Left renal cortex interstitium (tissue), 4 donors: ENCODE measurements at places on chromosomes 11 and 22. TPM values are rescaled to one million over a fixed set of nuclear protein-coding genes. Genes with fewer than 3 reads are reported as not detected.

- no peak for DNase-seq
Measured at GRCh38 chr22:26835023-26835422, 177.6 kb downstream of the MIAT start.

DNA sequence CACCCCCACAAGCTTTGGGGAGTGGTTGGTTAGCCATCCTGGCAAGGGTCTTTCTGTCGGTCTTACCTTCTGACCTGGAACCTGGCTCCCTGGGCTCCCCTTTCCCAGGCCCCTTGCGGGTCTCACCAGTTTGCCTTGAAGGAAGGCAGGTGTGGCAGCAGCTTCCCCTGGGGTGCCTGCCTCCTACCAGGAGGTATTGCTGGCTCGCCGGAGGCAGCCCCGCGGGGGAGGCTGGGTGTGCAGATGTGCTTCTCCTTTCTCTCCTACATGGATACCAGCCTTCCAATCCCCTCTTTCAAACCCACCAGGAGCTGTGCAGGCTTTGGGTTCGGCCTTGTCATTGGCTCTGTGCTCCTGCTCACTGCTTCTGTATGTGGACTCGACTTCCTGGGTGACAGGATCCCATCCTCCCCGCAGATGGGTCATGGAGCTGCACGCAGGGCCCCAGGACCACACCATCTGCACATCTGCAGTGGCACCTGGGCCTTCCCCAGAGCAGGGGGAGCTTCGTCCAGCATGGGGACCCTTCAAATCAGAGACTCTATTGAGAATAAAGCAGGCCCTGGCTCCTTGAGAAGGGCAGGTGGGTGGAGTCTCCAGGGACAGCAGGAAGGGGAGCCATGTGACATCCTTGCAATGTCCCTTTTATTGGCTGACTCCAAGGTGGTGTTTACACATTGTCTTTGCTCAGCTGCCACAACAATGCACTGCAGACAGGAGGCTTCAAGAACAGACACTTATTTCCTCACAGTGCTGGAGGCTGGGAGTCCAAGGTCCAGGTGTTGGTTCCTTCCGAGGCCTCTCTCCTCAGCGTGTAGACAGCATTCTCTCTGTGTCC is 592.0 kb downstream of the BRD1 start:
- DNase-seq, result no peak

The NPAS4 gene
- polyA plus RNA-seq, result 0.06 TPM

DNA sequence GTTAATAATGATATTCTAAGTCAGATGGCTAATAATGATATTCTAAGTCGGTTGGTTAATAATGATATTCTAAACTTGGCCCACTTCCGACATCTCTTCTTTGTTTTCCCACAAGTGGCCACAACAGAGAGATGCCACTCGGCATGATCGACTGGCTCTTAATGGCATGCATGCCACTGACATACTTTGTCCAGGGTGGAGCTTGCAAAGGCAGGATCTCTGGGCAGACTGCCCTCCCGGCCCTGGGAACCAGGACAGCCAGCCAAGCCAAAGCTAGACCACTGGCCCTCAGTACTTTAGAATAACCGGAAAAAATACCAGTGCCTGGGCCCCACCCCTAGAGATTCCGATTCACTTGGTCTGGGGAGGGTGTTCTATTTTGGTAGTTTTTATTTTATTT is 78.1 kb downstream of the KIAA1671 start:
- DNase-seq, result no peak

- no peak for DNase-seq
Measured at GRCh38 chr11:62593434-62594044, 2.2 kb upstream of the TUT1 start.

DNA sequence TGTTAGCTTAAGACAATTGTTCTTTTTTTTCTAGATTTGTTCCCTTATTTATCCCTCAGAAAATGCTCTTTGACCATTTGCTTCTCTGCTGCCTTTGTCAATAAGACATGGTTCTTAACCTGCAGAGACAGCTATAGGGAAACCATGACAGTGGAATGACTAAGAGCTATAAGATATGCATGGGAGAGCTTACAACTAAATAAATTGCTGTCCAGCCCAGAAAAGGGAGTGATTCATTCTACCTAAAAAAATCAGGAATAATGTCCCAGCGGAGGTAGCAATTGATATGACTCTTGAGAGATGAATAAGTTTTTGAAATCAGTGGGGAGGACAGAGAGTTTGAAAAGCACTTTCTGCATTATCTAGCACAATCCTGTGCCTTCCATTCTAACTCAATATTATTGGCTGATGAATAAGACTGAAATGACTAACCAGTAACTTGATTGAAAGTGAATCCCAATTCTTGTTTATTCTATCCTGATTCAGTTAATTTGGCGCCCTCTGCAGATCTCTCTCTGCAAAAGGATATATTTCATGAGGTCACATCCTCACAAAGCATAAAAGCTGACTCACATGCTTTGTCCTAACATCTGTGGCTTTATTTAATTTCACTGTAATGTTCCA is 680.5 kb upstream of the API5 start:
- no peak for DNase-seq

GRCh38 chr11:42410251-42410955 is 901.4 kb upstream of the API5 start:
- DNase-seq, result no peak

- peak; percentile 35 for DNase-seq
Measured at GRCh38 chr11:113730887-113731726, 25.0 kb upstream of the TMPRSS5 start.

DNA sequence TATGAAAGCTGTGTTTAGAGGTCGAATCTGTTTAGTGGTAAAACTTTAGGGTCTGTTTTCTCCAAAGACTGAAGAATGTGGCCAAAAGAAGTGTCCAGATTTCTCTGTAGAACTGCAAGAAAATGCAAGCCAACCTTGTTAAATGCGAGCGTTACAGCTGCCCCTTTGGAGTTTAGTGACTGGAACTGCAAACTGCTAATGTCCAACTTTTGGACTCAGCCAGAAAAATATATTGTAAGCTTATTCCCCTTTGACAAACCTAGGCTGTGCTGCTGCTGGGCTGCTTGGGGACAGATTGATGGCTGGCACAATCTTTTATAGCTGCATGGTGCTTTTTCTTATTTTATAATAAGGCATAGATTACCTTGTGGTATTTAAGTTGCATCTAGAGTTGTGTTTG is 3.9 kb downstream of the TEAD1 start:
- no peak for DNase-seq

- DNase-seq, result no peak
Measured at GRCh38 chr22:48635816-48636215, 1191.9 kb downstream of the BRD1 start.

GRCh38 chr11:56950510-56950909 is 38.2 kb upstream of the OR5AK2 start:
- DNase-seq, result no peak

DNA sequence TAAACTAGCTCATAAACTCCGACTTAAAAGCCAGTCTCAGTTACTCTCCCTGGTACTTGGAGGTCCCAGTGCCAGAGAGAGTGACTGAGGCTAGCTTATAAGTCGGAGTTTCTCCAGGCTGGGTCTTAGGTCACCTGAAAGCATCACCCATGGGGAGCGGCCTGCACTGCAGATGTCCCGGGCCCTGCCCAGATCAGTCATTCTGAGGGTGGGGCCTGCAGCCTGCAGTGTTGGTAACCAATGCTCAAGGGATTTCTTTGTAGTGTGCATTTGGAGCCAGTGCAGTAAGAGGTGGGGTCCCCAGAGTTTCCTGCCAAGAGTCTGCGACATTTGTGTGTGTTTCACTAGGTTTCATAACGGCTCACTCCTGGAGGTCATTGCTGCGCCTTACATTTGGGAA is 14.8 kb downstream of the TAB1 start:
- DNase-seq, result no peak

The RPL27A gene
- polyA plus RNA-seq, result 1,860 TPM

The IGLL1 gene
- 0.51 TPM for polyA plus RNA-seq

DNA sequence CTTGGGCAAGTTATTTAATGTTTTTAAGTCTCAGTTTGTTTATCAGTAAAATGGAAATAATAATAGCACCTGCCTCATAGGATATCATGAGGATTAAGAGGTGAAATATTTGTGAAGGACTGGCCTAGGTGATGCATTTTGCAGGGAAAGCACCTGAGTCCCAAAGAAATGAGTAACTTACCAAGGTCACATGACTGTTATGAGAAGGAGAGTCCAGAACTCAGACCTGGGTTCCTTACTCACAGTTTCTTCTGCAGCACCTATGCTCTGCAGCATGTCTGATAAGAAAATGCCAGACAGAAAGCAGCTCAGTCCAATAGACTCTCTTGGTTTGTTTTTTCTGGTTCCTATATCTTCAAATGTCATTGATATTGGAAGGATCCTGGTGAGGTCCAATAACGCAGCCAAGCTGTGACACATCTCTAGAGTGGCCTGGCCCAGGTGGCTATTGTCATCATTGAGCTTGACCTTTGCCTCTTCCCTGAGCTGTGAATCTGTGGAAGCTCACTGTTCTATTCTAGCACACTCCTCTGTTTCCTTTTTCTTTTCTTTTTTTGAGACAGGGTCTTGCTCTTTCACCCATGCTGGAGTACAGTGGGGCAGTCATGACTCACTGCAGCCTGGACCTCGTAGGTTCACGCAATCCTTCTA is 174.7 kb upstream of the NAV2 start:
- no peak for DNase-seq

The SYT8 gene
- 0.22 TPM for polyA plus RNA-seq

The MRGPRX3 gene
- not detected for polyA plus RNA-seq

DNA sequence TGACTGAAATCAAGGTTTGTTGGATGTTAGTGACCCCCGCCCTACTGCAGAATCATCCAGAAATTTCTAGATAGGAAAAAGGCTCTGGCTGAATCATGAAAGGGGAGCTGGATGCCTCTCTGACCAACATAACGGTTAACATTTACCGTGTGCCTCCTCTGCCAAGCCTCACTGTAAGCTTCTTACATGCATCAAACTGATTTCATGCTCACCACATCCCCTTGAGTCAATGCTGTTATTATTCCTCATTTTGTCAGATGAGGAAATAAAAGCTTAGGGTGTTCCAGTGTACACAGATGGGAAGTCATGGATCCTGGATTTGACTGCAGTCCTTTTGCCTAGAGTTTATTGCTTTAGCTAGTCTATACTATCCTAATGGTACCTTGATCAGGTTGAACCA is 5.9 kb upstream of the HMOX1 start:
- DNase-seq, result no peak

The NUMA1 gene
- polyA plus RNA-seq, result 355 TPM

- no peak for DNase-seq
Measured at GRCh38 chr11:28104984-28105383, 3.0 kb downstream of the KIF18A start.

GRCh38 chr11:16889905-16890304 is 124.3 kb downstream of the PLEKHA7 start:
- no peak for DNase-seq

GRCh38 chr22:24455751-24456426 is 28.5 kb downstream of the ADORA2A start:
- DNase-seq, result no peak

GRCh38 chr22:46173152-46173551 is 22.8 kb downstream of the PPARA start:
- DNase-seq, result no peak

- no peak for DNase-seq
Measured at GRCh38 chr22:34161431-34162123, 241.3 kb upstream of the LARGE1 start.

DNA sequence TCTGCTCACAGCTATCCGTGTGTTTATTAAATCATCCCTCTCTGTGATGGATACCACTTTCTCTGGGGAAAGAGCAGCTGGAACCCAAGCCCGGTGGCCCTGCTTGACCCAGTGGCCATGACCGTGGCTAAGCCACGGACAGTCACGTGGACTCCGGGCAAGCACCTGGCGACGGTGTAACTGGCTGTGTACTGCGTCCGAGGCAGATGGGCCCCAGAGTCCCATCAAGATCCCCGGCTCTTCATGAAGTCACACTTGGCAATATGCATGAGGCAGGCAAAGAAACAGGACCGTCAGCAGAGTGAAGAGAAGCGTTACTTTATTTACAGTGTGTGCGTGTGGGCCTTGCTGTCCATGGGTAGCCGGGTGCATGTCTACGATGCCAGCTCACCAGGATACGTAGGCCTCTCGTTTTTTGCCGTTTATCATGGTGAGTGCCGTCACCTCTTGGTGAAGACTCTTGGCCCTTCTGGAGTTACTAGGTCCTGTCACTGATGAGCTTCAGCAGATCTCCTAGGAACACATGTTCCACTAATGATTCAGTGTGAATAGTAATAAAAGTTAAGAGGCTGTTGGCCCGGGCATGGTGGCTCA is 366.3 kb downstream of the TBC1D22A start:
- no peak for DNase-seq

- DNase-seq, result no peak
Measured at GRCh38 chr22:31625661-31626426, 36.2 kb downstream of the PISD start.

The TMPRSS6 gene
- polyA plus RNA-seq, result 0.52 TPM

The OR10V1 gene
- polyA plus RNA-seq, result not detected

DNA sequence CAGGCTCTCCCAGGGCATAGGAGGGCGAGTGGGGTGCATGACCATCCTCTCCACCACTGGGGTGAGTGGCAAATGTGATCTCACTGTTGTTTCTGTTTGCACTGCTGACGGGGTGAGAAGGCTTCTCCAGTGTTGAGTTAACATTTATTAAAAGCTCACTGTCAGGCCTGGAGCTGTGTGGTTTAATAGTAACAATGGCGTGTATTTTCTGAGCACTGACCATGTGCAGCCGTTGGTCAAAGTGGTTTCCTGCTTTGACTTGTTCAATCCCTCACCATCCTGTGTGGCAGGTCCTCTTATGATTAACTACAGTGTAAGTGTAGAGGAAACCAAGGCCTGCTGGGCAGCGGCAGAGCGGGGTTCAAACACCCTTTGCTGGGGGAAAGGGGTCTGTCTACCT is 4.4 kb downstream of the A4GALT start:
- DNase-seq, result no peak

The SPI1 gene
- 4.2 TPM for polyA plus RNA-seq

- DNase-seq, result peak; percentile 57
Measured at GRCh38 chr11:133134314-133135173, 397.8 kb downstream of the OPCML start.

- DNase-seq, result no peak
Measured at GRCh38 chr22:17707526-17707925, 66.7 kb downstream of the BID start.

DNA sequence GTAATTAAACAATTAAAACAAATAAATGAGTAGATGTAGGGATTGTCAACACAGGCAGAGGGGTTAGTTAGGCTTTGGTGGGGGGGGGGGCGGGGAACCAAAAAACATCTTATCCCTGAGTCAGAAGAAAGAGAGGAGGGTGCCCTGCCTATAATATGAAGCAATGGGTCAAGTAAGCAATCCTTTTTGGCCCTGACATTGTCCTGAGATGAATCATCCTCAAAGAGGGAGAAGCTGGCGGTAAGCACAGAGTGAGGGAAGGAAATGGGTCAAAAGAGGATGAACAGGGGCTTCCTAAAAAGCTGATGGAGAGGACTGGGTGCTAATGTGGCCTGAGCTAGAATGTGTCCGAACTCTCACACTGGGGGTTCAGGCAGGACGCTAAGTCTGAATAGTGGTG is 4.7 kb downstream of the OLFML1 start:
- no peak for DNase-seq

GRCh38 chr11:118522571-118523072 is 4.7 kb upstream of the TTC36 start:
- DNase-seq, result no peak

The TREH gene
- polyA plus RNA-seq, result 0.78 TPM

The CDC42BPG gene
- 5.2 TPM for polyA plus RNA-seq

GRCh38 chr11:76578654-76579055 is 91.9 kb downstream of the LRRC32 start:
- peak; percentile 69 for DNase-seq
